ENCODE measurements at places on chromosomes 3 and 15.
A peak's percentile ranks its signal among the peaks of the same experiment; 100 is the strongest.

- peak; percentile 83 for DNase-seq
- H3K27me3 ChIP-seq = no peaks in the 10 kb centered on the region
These were observed at the start of gene TEX55 for GRCh38 chr3:119145500-119146167. Gene TEX55, plus strand, starts transcription at chr3:119146165. Its CDS starts 25 bp downstream, at chr3:119146190.

DNA sequence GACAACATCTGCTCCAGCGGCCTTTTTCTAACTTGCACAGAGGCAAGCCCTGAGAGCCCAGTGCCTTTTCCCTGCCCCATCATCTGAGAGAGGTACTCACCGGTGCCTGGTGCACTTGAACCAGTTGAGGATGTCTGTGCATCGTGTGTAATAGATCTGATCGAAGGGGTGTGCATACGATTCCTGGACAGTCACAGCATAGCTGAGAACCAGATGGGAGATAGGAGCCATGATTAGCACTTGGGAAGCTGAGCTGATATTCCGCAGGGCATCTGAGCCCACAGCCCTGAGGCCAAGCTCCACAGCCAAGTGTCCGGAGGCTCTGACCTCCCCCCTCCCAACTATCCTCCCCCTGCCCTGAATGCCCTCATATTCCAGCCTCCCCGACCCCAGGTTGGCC is 129.8 kb downstream of the MEGF11 start:
- DNase-seq = no peak
- no peaks in the 10 kb centered on the region for H3K36me3 ChIP-seq
- H3K27ac ChIP-seq = no peak overlapping the region
- no peaks in the 10 kb centered on the region for H3K27me3 ChIP-seq

DNA sequence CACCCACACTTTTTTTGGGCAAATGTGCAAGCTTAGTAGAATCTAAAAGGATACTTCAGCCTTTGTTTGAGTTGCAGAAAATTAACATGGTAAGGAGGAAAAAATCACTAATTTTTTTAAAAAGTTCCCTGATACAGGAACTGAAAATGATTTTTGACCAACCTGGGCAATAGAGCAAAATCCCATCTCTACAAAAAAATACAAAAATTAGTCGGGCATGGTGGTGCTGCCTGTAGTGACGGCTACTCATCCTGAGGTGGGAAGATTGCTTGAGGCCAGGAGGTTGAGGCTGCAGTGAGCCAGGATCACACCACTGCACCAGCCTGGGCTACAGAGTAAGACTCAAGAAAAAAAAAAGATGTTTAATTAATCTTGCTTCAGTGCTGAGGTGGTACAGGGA is 10.6 kb upstream of the GABPB1 start:
- no peak for DNase-seq
- H3K4me3 ChIP-seq = no peak overlapping the region
- no peaks in the 10 kb centered on the region for H3K27me3 ChIP-seq
- H3K36me3 ChIP-seq = peaks cover 8% of the 10 kb centered on the region
- H3K27ac ChIP-seq = no peak overlapping the region

DNA sequence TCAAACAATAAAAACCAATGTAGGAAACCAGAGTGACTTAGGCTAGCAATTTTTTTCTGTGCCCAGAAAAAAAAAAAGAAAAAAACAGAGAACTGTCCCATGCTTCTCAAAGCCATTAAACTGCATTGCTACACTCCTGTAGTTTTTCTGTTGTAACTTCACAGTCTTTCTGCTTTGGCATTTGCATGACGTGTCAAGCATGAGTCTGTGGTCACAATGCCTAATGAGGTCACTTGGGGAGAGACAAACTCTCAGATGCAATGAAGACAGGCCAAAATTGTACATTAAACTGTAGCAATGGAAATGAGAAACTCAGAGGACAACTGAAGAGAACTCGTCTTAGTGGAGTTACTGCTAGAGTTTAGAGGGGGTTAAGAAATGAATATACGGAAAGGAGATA is 30.8 kb downstream of the CCDC80 start:
- no peaks in the 10 kb centered on the region for H3K27me3 ChIP-seq
- DNase-seq = no peak
- H3K4me3 ChIP-seq = no peak overlapping the region
- peaks cover 1% of the 10 kb centered on the region for H3K4me1 ChIP-seq
- no peak overlapping the region for H3K27ac ChIP-seq
- H3K36me3 ChIP-seq = no peaks in the 10 kb centered on the region

DNA sequence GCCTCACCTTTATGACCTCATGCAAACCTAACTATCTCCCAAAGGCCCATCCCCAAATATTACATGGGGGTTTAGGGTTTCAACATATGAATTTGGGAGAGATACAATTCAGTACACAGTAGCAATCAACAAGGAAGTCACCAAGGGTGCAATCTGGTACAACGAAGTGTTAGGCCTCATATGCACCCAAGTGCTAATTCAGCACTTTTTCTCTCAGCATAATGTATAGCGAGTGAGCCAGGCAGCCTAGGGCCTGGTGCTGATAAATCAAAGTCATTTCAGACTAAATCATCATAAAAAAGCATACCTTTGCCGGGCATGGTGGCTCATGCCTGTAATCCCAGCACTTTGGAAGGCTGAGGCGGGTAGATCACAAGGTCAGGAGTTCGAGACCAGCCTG is 11.7 kb upstream of the KBTBD8 start:
- no peak for DNase-seq
- H3K27me3 ChIP-seq = no peaks in the 10 kb centered on the region
- peaks cover 29% of the 10 kb centered on the region for H3K4me1 ChIP-seq
- H3K36me3 ChIP-seq = no peaks in the 10 kb centered on the region
- no peak overlapping the region for H3K27ac ChIP-seq
